Mesothelial cell of epicardium (in vitro differentiated cells): ENCODE measurements at places on chromosomes 5 and 9. TPM values are rescaled to one million over a fixed set of nuclear protein-coding genes. Genes with fewer than 3 reads are reported as not detected.

Gene DMXL1
- total RNA-seq, result 68.6 to 75.2 TPM (median 74.9 TPM) in 3 replicates

Gene MRNIP
- 44.1 to 48.2 TPM (median 47.0 TPM) in 3 replicates for total RNA-seq

Gene ACER2
- total RNA-seq, result 2.9 to 3.1 TPM (median 3.1 TPM) in 3 replicates

Gene SPATA31D4
- total RNA-seq, result not detected in 3 replicates

- H3K27me3 ChIP-seq, result peaks cover 65% of the 10 kb centered on the region
- no peaks in the 10 kb centered on the region for H3K4me1 ChIP-seq
- no peak overlapping the region for H3K4me3 ChIP-seq
- no peak overlapping the region for H3K27ac ChIP-seq
- no peak for DNase-seq
Observed at GRCh38 chr5:6814816-6815215, 101.6 kb downstream of the TENT4A start.

DNA sequence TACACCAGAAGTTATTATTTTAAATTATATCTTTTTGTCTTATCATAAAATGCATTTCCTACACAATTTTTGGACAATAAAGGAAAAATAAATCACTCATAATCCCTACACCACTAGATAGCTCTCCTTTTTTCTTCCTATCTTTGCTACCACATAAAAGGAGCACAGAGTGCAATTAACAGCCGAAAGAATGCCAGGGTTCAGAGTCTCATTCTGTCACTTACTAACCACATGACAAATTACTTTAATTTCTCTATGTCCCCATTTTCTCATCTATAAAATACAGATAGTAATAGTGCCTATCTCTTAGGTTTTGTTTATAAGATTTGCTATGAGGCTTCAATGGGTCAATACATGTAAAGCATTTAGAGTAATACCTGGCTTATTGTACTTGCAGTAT is 158.7 kb upstream of the GRIN3A start:
- no peaks in the 10 kb centered on the region for H3K4me1 ChIP-seq
- H3K4me3 ChIP-seq, result no peak overlapping the region
- no peak for DNase-seq
- H3K27ac ChIP-seq, result no peak overlapping the region

- peaks cover 2% of the 10 kb centered on the region for H3K27me3 ChIP-seq
- H3K4me1 ChIP-seq, result peaks cover 15% of the 10 kb centered on the region
- no peak overlapping the region for H3K27ac ChIP-seq
- no peaks in the 10 kb centered on the region for H3K36me3 ChIP-seq
Observed at GRCh38 chr9:89917861-89918260, 313.0 kb downstream of the GADD45G start.

GRCh38 chr5:43774881-43775399 is 172.0 kb downstream of the NNT start:
- no peak overlapping the region for H3K4me3 ChIP-seq
- peaks cover 31% of the 10 kb centered on the region for H3K4me1 ChIP-seq
- H3K36me3 ChIP-seq, result no peaks in the 10 kb centered on the region
- H3K27ac ChIP-seq, result peak overlapping the region; percentile 11
- H3K27me3 ChIP-seq, result no peaks in the 10 kb centered on the region

DNA sequence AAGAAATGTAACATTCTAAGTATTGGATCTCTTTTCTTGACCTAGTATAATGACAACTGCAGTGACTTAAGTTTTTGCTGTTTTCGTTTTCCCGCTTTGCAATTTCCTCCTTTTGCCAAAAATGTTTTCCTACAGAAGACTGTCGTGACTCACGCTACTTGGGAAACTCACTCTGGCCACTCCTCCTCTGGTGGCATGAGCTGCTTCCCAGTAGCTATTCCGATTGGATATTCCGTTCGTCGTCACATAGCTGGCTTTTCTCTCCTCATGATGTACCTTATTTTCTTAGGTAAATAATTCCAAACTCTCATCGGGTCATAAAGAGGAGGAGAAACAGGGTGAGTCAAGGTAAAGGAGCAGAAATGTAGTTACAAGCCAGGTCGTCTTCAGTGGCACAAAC is 64.9 kb downstream of the GOLPH3 start:
- H3K4me1 ChIP-seq, result no peaks in the 10 kb centered on the region
- H3K27me3 ChIP-seq, result no peaks in the 10 kb centered on the region
- no peak for DNase-seq
- no peak overlapping the region for H3K4me3 ChIP-seq

DNA sequence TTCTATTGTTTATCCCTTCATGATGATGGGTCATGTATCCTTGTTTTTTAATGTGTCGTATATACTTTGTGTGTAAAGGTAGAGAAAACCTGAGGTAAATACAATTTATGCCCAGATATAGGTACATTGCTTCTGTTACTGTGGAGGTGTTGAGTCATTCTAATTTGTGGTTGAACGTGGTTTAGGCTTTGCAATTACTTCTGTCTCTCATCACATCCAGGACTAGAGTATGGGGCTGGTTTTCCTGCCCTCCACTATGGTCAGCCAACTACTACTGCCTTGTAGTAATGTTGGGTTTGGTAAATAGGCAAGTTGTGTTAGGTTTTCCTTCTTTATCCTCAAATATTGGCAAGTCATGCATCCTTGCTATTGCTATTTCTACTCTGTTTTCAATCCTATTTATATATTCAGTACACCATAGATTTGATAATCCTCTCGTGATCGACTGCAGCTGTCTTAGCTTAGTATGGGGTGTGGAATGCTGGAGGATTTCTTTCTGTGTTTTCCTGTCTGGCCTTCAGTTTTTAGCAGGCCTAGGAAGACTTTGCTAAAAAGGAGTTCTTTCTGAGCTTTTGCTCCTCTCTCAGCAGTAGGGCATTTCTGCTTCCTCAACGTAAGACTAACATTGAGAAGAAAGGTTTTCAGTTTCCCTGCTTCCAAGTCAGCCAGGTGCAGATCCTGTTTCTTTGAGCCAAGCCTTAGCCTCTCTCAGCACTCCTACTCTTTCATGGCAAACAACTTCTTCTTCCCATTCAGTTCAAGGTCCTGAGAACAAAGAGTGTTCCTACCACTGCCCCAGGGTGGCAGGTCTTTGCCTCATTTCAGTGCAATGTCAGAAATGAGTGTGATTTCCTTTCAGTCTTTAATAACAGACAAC is 844.4 kb upstream of the CDH18 start:
- H3K27ac ChIP-seq, result no peak overlapping the region
- no peaks in the 10 kb centered on the region for H3K27me3 ChIP-seq
- H3K4me3 ChIP-seq, result no peak overlapping the region

- peaks cover 3% of the 10 kb centered on the region for H3K36me3 ChIP-seq
- H3K4me1 ChIP-seq, result peaks cover 9% of the 10 kb centered on the region
- H3K27me3 ChIP-seq, result no peaks in the 10 kb centered on the region
- H3K27ac ChIP-seq, result no peak overlapping the region
- no peak for DNase-seq
Observed at GRCh38 chr5:81161012-81161601, 72.0 kb upstream of the CKMT2 start.

DNA sequence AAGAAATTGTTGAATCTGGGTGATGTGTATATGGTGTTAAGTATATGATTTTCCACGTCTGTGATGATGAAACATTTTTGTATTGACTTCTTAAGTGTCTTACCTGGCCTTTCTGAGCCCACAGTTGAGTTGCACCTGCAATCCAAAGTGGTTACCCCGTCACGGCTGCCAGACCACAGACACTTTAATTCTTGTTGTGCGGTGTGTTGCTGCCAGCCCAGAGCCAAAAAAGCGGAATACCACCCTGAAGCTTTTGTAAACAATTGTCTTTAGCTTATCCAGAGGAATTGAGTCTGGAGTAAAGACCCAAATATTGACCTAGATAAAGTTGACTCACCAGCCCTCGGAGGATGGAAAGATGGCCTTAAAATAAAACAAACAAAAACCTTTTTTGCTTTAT is 35.1 kb downstream of the MTAP start:
- H3K36me3 ChIP-seq, result peaks cover 88% of the 10 kb centered on the region
- H3K4me1 ChIP-seq, result peaks cover 6% of the 10 kb centered on the region
- no peak overlapping the region for H3K27ac ChIP-seq
- no peaks in the 10 kb centered on the region for H3K27me3 ChIP-seq
- no peak overlapping the region for H3K4me3 ChIP-seq

DNA sequence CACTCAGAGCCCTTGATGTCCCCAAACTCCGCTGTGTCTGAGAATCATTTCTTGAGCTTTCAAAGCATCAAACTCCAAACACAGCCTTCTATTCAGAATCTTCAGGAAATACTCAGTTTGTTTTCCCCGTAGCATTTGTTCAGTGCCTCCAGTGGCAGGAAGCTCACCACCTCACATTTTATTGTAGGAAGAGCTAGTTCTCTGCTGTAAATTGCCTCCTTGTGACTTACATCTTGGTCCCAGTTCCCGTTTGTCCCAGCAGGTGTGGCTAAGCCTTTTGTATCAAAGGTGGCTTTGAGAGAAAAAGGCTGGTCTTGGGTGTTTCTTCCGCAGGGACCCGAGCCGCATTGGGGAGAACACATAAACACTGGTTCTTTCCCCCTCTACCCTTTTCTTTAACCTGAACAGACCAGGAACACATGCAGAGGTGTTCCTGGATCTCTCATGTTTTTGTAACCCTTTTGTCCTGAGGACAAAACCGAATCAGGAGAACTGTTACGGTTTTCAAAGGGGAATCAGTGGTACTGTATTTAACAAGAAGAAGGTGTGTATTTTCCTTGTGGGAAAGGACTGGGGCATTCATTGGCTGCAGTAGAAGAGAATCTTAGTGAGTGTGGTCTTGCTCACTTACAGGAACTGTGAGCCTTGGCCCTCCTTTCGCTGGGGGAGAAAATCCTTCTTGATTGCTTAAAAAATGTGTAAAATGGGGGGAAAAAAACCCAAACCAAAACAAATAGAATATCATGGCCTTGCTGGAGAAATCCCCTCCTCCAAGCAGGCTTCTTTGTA is 1.9 kb downstream of the OSMR start:
- H3K4me1 ChIP-seq, result peaks cover 4% of the 10 kb centered on the region
- DNase-seq, result no peak
- H3K36me3 ChIP-seq, result peaks cover 2% of the 10 kb centered on the region
- no peak overlapping the region for H3K4me3 ChIP-seq
- peaks cover 58% of the 10 kb centered on the region for H3K27me3 ChIP-seq

DNA sequence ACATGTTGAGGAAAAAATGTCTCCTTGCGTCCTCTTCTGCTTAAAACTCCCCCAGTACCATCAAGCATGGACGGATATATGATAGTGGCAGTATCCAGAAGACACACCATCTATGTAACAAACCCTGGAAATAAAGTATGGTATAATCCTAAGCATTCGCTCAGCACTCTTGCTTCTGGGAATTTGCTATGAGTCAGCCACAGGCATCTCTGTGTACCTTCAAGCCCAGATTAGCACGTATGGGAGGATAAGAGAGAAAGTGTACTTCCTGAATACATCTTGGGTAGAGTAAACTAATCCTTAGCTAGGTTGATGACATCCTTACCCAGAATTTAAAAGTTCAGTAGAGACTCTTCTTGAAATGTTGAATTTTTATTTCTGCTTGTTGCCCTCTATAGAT is 71.2 kb downstream of the GHR start:
- no peaks in the 10 kb centered on the region for H3K27me3 ChIP-seq
- no peak for DNase-seq
- H3K4me3 ChIP-seq, result no peak overlapping the region
- H3K27ac ChIP-seq, result no peak overlapping the region
- peaks cover 24% of the 10 kb centered on the region for H3K4me1 ChIP-seq
- H3K36me3 ChIP-seq, result no peaks in the 10 kb centered on the region

GRCh38 chr5:127074466-127074865 is 1.2 kb upstream of the C5orf63 start:
- no peaks in the 10 kb centered on the region for H3K27me3 ChIP-seq
- H3K27ac ChIP-seq, result no peak overlapping the region
- no peak for DNase-seq
- H3K4me3 ChIP-seq, result no peak overlapping the region
- no peaks in the 10 kb centered on the region for H3K36me3 ChIP-seq
- peaks cover 6% of the 10 kb centered on the region for H3K4me1 ChIP-seq

GRCh38 chr9:114592356-114592755 is 4.8 kb downstream of the ATP6V1G1 start:
- H3K4me1 ChIP-seq, result peaks cover 34% of the 10 kb centered on the region
- no peak for DNase-seq
- H3K4me3 ChIP-seq, result no peak overlapping the region
- peak overlapping the region; percentile 63 for H3K27ac ChIP-seq
- H3K27me3 ChIP-seq, result no peaks in the 10 kb centered on the region

DNA sequence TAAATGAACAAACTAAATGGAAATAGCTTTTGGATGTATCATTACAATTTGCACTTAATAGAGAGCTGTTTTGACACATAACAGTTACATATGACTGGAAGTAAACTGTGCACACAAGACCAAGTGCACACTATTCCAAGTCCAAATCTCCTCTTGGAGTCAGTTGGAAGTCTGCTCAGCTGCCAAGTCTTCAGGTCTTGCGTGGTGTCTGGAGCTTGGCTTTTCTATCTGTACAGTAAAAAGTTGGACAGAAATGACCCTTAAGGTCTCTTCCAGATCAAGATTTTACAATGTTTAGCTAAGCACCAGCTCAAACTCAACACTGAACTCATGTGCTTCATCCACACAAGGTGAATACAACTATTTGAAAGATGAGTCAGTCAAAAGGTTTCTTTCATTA is 456.9 kb downstream of the RASEF start:
- no peak for DNase-seq
- no peaks in the 10 kb centered on the region for H3K36me3 ChIP-seq
- no peaks in the 10 kb centered on the region for H3K27me3 ChIP-seq

DNA sequence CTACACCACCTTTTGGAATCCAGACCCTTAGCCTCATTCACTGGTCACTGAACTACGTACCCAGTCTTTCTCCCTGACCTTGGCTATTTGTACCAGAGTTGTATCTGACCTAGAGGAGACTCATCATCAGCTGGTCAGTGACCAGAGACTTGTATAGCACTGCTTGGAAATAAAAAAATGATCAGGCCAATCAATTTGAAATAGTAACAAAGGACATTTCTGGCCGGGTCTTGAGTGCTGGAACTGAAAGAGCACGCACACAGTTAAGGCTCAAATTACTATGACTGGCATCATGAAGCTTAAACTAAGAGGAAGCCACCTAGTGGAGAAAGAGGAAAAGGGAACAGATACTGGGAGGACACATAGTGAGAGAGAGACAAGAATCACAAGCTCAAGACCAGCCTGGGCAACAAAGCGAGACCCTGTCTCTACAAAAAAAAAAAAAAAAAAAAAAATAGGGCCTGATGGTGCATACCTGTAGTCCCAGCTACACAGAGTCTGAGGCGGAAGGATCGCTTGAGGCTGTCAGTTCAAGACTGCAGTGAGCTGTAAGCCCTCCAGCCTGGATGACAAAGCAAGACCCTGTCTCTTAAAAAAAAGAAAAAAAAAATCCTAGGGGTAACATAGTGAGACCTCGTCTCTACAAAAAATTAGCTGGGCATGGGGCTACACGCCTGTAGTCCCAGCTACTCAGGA is 12.8 kb upstream of the SRP19 start:
- peaks cover 4% of the 10 kb centered on the region for H3K36me3 ChIP-seq
- no peak overlapping the region for H3K4me3 ChIP-seq
- peak overlapping the region; percentile 70 for H3K27ac ChIP-seq
- no peak for DNase-seq
- peaks cover 25% of the 10 kb centered on the region for H3K4me1 ChIP-seq

DNA sequence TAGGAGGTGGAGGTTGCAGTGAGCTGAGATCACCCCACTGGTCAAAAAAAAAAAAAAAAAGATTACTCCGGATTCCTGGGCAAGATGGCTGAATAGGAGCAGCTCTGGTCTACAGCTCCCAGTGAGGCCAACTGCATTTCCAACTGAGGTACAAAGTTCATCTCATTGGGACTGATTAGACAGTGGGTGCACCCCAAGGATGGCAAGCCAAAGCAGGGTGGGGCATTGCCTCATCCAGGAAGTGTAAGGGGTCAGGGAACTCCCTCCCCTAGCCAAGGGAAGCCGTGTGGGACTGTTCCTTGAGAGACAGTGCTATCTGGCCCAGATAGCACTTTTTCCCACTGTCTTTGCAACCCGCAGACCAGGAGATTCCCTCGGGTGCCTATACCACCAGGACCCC is 70.7 kb downstream of the CARTPT start:
- DNase-seq, result no peak
- peaks cover 5% of the 10 kb centered on the region for H3K36me3 ChIP-seq
- no peaks in the 10 kb centered on the region for H3K4me1 ChIP-seq
